CD14-positive monocyte (primary cell): ENCODE measurements at places on chromosomes 16 and 17.

DNA sequence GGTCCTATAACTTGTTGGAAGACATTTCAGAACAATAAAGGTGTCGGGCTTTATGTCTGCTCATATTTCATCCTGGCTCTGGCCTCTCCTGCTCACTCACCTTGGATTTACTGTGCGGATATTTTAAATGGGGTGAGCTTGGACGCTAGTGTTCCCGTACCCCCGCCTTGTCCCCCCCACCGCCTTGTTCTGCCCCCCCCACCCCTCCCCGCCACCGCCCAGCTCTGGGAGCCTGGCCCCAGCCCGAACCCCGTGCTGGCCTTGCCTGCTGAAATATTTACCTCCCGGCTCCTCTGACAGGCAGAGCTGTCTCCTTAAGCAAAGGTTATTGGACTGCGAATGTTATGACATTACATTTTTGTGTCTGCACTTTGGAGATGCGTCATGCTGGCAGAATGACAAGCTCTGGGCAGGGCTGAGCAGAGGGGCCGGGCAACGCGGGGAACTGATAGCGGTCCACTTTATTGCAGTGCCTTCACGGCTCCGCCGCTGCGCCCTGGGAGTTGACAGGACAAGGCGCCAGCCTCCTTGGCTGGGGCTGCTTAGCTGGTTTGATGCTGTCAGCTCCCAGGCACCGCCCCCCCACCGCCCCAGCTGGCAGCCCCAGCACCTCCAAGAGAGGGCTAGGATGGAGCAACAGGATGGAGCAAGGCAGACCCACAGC is 222.5 kb upstream of the GSE1 start:
- no peak for DNase-seq

DNA sequence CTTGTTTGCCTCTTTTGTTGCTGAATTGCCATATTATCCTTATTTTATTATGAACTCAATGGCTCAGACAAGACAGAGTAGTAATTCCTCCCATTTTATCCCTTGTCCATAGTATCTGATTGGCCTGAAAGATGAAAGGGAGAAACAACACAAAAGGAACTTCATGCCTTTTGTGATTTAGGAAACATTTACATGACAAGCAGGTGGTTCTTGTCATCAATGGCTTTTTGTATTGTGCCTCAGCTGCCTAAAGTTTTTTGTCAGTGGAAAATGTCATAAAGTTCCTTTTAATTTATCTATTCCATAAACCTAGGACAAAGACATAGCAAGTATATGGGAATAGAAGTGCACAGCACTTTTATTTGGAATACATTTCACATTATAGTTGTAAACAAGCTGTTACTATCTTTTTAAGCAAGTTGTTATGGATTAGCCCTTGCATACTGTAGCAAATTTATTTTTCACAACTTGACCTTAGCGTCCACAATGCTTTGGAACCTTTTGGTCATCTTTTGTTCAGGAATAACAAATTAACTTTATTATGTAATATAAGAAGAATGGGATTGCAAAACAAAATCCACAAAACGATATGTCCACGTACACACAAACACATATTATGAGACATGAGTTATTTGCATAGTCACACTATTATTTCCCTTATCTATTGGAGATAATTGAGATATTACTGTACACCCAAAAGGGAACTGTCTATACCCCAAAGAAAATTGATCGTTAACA is 12.4 kb upstream of the MPHOSPH6 start:
- peak; percentile 31 for DNase-seq

DNA sequence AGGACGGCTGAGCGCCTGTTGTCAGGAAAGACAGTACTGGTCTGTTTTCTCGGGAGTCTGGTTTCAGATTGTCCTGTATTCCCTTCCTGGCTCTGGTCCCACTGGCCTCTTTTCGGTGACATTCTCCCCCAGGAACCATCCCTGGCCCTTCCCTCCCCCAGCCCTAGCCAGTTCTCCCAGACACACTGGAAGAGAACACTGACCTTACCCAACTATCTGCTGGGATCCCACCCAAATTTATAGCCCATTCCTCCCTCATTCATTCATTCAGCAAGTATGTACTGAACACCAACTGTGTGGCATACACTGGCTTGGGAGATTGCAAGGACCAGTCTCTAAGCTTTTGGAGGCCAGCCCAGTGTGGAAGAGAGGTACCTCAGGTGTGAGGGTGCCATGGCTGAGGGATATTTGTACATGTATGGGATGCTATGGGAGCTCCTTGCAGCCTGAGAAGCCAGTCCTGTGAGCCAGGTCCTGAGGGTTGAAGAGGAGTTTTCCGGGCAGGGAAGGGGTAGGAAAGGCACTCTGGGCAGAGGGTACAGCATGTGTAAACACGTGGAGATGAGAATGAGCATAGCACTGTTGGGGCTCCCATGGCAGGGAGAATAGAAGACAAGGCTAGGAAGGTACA is 5.2 kb downstream of the RND2 start:
- DNase-seq, result no peak

- DNase-seq, result no peak
Observed at GRCh38 chr16:82405736-82406135, 221.0 kb upstream of the CDH13 start.

- DNase-seq, result no peak
Observed at GRCh38 chr17:7846063-7846735, 8.7 kb upstream of the TMEM88 start.

- DNase-seq, result peak; percentile 84
Observed at GRCh38 chr16:12458591-12459358, 344.9 kb downstream of the CPPED1 start.

- DNase-seq, result no peak
Observed at GRCh38 chr16:73057291-73058210, 9.6 kb upstream of the ZFHX3 start.

DNA sequence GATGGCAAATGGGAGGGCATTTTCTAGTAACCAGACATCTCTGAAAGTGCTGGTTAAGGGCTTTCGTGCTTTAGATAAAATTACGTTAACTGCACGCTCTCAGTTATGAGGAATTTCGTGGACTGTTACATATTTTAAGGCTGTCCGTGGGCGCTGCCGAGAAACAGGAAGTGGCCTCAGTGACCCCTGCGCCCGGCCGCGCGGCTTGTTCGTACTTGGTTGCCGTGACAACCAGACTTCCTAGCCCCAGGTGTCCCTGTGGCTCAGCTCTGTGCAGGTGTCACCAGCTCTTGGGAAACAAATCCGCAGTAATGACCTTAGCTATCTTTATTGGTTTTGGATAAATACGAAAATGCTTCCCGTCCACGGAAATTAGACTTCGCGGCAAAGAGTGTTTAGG is 52.7 kb downstream of the LMF1 start:
- DNase-seq, result no peak

- DNase-seq, result no peak
Observed at GRCh38 chr17:43530288-43531081, 15.7 kb downstream of the ETV4 start.
